ENCODE measurements at places on chromosomes 7 and 10.

- DNase-seq, result no peak
Measured at GRCh38 chr10:14605231-14605925, 169.3 kb downstream of the FAM107B start.

DNA sequence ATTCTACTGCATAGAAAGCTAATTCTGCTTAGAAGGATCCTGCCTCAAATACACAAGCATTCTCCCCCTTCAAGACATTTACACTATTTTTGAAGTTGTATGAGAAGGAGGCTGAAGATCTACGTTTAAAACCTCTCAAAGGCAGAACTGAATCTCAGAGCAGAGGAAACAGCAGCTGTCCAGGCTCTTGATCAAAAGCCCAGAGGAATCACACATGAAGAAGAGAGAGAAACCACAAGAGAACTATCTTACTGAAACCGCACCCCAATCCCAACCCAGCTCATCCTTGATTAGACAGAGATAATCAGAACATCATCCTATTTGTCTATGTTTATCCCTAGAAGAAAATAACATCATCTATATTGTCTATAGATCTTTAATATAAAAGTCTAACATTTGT is 2.2 kb upstream of the DNAJC1 start:
- DNase-seq, result no peak

- no peak for DNase-seq
Measured at GRCh38 chr10:88680958-88681357, 16.7 kb downstream of the LIPF start.

DNA sequence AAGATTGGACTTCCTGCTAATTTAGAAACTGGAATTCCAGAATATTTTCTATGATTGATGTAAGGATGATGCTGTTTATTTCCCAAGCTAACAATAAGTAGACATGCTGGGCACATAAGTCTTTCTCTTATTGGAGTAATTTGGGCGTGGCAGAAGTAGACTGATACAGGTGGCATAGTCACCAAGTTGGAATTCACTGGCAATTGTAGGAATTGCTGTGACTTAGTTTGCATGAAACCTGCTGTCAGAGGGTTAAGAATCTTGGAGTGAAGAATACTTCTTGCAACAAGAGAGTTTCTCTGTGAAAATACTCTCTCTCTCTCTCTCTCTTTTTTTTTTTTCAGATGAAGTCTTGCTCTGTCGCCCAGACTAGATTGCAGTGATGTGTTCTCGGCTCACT is 569.7 kb downstream of the REEP3 start:
- no peak for DNase-seq

DNA sequence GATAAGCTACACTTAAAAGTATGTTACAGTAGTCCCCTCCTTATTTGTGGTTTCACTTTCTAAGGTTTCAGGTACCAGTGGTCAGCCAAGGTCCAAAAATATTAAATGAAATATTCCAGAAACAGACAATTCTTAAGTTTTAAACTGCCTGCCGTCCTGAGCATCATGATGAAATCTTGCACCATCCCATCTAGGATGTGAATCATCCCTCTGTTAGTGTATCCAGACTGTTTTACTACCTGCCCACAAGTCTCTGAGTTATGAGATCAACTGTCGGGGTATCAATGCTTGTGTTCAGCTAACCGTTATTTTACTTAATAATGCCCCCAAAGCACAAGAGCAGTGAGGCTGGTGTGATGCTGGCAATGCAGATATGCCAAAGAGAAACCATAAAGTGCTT is 11.4 kb downstream of the KDM7A start:
- peak; percentile 66 for DNase-seq

- peak; percentile 48 for DNase-seq
Measured at GRCh38 chr7:37201003-37201875, 247.4 kb downstream of the ELMO1 start.

DNA sequence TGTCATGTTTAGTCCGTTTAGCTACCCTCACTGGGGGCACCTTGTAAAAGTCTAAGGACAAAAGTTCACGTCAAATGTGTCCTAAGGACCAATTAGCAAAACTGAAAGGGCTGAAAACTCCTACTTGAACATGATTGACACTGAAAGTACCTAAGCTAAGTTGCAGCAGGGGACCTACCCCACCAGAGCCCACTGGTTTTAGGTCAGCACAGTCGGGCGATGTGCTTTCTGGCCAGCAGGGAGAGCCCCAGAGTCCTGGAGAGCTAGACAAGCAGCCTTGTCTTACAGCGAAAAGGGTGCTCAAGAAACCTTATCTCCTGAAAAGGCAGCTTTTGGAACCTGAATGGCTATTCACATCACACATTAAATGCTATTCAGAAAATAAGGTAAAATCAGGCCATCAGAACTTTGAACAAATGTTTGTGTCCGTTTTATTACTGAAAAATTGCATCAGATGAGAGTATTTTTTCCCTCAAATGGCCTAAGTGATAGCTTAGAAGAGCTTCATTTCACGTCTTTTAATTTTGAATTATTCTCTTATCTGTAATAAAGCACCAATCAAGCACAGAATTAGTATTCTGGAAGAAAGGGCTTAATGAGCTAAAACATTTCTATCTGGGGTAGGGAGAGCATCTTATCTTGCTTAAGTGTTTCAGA is 52.2 kb upstream of the MKI67 start:
- no peak for DNase-seq

- no peak for DNase-seq
Measured at GRCh38 chr10:104337985-104338735, at the start of gene ITPRIP. ITPRIP (minus strand) TSS chr10:104338465; CDS start chr10:104316051, 22,414 bp downstream.

DNA sequence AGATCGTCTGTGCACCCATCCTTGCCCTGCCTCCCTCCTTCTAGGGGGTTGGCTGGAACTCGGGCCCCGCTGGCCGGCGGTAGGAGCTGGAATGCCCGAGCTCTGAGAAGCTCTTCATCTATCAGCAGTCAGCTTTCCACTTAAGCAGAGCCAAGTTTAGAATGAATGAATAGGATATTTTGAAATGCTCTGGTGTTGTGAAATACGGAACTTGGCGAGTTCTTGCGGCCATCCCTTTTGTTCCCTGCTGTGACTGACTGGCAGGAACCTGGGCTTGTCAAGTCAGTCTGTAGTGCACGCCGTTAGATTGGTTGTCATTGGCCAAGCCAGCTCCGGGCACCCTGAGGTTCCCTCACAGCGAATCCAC is 33.3 kb downstream of the FOXK1 start:
- peak; percentile 74 for DNase-seq

DNA sequence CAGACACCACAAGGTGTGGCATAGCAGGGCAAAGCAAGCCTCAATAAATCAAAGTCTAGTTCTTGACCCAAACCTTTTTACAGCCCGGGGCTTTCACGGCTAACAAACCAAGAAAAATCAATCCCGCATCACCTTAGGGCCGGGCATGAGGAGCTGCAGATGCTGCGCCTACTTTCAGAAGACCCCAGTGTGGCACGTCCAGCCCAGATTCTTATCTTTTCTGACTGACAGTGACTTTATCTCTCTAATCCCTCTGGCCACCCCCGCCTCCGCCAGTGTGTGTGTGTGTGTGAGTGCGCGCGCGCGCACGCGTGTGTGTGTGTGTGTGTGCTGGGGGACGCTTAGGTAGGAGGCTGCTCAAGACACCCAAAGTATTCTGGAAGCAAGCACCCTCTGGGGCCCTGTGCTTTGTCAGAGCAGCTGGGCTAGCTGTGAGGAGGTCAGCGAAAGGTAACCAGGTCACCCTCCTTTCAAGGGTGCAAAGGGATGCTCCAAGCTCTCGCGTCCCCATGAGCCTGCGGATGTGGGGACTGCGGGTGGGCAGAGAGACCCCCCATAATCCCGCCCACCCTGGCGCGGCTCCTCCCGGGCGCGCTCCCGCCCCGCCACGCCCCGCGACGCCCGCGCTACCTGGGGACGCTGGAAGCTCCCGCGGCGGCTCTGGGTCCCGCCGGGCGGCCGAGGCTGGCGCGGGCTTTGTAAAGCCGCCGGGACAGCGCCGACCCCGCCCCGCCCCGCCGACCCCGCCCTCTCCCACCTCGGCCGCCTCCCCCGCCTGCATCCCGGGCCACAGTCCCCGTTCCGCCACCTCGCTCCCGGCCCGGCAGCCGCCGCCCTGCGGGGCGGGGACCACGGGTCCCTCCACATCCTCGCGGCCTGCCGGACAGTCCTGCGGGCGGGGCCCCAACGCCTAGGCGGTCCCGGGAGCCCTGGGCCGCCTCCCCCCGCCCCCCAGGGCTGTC is 57.1 kb upstream of the RHOBTB1 start:
- no peak for DNase-seq

DNA sequence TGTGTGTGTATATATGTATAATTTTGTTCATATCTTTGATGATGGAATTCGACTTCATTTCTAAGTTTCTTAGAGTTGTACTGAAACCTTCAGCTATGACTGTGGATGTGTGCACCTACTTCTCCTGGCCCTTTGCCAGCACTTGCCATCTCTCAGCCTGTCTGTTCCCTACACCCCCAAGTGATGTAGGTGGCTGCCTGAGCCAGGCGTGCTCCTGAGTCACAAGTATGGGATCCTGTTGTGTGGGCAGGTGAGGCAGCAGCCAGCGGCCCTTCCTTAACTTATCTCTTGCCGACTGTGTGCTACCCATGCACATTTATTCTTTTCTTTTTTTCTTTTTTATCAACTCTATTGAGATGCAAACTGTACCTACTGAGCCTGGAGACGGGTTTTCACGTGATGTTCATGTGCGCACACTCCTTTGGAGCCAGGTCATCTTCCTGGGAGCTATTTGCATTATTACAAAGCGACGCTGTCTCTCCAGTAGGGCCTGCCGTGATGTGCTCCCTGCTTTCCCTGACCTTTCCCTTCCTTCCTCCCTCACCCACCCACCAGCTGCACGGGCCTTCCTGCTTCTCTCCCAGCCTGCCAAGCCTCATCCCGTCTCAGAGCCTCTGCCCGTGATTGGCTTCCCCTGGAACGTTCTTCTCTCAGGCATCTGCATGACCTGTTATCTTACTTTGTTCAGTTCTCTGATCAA is 31.3 kb upstream of the GALNT11 start:
- no peak for DNase-seq

DNA sequence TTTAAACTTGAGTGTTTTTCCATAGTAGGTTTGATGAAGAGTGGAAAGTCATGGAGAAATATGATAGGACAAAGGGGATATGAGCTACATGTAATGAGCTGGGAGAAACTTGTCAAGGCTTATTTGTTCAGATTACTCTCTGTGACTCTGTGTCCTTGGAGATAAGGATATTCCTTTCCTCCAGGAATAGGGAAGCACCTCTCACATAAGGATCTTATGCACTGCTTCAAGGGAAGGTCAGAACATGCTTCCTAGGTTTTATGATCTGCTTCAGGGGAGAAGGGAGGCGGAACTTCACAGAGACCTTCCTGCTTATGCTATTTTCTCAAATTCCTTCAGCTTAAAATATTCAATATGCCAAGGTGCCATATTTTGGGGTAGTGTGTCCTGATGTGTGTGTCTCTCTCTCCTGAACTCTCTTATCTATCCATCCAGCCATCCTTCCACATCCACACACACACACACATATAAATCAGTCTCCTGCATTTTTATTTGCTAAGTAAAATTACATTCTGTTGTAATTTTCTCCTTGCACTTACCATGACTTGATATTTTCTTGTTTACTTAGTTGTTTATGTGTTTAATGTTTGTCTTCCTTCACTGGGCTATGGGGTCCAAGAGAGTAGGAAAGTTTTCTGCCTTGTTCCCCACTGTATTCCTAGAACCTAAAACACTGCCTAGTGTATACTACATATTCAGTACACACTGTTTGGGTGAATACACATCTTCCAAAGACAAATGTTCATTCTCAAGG is 26.4 kb downstream of the ARL4A start:
- DNase-seq, result no peak

GRCh38 chr10:6212806-6213205 is 10.1 kb downstream of the PFKFB3 start:
- DNase-seq, result no peak

DNA sequence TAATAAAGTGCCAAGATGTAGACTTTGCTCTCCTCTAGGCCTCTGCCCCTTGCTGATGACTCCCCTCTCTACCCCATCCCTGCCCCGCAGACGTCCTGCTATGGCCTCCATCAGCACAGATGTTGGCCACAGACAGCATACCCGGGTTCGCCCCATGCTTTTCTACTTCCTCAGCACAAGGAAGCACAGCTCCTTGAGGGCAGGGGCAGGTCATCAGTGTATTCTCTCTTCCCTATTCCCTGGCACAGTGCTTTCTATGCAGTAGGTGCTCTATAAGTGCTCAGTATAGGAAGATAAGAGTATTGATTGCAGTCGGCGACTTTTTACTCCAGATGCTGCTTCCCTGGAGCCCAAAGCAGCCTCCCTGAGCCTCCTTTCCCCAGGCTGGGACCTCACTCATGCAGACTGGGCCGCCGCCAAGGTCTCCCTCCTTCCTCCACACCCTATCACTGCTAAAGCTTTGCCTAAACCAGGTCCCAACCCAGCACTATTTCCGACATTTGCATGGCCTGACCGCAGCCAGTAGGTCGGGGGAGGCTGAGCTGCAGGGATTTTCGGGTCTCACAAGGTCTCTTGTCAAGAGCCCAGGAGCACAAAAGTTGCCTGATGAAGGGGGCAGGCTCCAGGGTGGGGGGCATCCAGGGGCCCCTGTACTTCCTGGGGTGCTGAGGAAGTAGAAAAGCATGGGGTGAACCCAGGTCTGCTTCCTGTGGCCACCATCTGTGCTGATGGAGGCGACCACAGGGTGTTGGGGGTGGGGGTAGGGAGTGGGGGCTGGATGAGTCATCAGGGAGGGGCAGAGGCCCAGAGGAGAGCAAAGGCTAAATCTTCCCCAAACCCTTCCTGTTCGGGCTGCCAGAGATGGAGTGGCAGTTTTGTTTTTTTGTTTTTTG is 8.0 kb downstream of the CALHM3 start:
- no peak for DNase-seq

- no peak for DNase-seq
Measured at GRCh38 chr7:44244282-44244681, 43.5 kb downstream of the YKT6 start.

- DNase-seq, result no peak
Measured at GRCh38 chr10:96982149-96982930, 150.2 kb downstream of the LCOR start.

DNA sequence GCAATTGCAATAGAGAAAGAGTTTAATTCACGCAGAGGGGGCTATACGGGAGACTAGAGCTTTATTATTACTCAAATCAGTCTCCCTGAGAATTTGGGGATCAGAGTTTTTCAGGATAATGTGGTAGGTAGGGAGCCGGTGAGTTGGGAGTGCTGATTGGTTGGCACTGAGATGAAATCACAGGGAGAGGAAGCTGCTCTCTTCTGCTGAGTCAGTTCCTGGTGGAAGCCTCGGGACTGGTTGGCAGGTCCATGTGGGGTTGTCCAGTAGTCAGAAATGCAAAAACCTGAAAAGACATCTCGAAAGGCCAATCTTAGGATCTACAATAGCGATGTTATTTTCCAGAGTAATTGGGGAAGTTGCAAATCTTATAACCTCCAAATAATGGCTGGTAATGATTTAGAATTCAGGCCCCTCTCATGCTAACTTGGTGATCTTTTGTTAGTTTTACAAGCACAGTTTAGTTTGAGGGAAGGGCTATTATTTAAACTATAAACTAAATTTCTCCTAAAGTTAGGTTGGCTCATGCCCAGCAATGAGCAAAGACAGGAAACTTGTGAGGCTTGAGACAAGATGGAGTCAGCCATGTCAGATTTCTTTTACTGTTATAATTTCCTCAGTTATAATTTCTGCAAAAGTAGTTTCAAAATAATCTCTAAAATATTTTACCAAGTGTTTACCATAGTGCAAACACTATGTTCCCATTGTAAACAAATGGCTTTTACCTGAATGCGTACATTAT is 39.4 kb upstream of the SLC25A13 start:
- DNase-seq, result no peak

GRCh38 chr10:8133146-8133545 is 78.7 kb downstream of the GATA3 start:
- DNase-seq, result no peak

GRCh38 chr10:122020226-122020625 is 31.3 kb downstream of the TACC2 start:
- no peak for DNase-seq
